Endothelial cell of umbilical vein (primary cell): ENCODE measurements at places on chromosomes 3 and 15. TPM values are rescaled to one million over a fixed set of nuclear protein-coding genes. Genes with fewer than 3 reads are reported as not detected.

Gene FGD5
- 134 and 141 TPM in 2 replicates for total RNA-seq

Gene CKMT1A
- not detected in 2 replicates for total RNA-seq

Gene GOLGA6D
- not detected in 2 replicates for total RNA-seq

Gene GABPB1
- total RNA-seq = 57.8 and 59.7 TPM in 2 replicates

Gene PP2D1
- not detected in 2 replicates for total RNA-seq
